ENCODE measurements at places on chromosomes 12 and 14. TPM values are rescaled to one million over a fixed set of nuclear protein-coding genes. Genes with fewer than 3 reads are reported as not detected.

DNA sequence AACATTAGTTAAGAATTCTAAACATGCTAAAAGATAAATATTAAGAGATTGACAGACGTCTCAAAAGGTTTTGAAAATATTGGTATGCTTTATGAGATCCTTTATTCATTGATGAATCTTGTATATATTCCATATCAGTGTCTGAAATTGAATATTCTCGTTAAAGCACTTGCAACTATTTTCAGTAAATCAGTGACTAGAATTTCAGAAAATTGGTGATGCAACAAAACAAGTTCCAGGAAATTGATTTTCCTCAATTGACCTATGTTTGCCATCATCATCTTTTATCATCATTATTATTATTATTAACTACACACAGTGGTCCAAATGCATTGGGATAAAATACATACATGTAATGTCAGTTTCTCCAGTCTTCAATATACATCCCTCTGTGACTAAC is 453.6 kb downstream of the CCER1 start:
- no peak for DNase-seq

DNA sequence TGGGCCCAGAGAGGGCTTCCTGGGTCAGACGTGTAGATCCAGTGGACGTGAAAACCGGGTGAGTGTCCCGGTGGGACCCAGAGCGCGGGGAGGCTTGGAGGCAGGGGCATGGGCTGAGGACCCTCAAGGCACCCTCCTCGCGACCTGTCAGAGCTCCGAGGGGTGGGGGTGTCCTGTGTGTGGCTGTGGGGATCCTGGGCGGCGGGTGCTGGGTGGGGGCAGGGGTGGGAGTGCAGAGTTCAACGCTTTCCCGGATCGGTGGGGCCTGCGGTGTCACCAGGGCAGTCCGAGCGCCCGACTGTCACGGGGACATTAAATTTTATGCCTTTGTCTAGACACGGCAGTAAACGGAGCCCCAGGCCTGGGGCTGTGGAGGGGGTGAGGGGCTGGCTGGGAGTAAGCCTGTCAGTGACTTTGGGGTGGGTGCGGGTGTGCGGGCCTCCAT is 1.0 kb downstream of the TMEM121 start:
- no peak for DNase-seq

- no peak for DNase-seq
These were observed 40.1 kb downstream of the WASHC3 start for GRCh38 chr12:102021540-102022246.

- DNase-seq = no peak
These were observed 28.1 kb upstream of the WNK1 start for GRCh38 chr12:724194-724855.

DNA sequence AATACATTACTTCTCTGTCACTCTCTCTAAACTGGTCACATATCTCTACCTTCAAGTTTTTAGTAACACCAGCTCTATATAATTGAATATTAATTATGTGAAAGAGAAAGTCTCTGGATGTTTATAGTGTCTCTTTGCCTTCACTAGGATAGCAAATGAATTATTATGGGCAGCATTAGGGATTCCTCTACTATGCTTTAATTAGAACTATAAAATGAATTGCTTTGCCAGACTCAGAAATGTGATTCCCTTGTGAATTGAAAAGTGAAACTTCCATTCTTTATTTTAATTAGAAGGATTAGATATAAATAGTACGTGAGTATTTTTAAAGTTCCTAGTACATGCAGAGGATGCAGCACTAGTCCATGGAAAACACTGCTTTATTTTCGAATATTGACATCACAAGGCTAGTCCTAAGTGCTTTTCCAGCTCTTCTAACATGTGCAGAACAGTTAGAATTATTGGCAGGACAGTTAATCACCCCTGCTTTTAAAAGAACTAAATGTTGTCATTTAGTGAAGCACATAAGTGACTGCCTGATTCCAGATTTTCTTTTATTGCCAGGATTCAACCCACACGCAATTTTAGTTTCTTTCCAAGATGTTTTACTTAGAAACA is 23.0 kb upstream of the REP15 start:
- no peak for DNase-seq

DNA sequence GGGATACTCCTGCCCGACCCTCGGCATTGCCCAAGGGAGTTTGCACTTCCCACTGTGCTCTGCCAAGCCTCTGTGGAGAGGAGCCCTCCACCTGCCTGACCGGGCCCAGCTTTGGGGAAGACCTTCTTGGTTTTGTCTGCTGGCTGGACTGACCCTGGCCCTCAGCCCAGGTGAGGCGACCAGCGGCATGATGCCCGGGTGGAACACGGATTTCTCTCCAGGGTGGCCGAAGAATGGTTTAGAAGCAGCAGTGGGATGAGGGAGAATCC is 15.6 kb downstream of the ZBTB42 start:
- DNase-seq = no peak

DNA sequence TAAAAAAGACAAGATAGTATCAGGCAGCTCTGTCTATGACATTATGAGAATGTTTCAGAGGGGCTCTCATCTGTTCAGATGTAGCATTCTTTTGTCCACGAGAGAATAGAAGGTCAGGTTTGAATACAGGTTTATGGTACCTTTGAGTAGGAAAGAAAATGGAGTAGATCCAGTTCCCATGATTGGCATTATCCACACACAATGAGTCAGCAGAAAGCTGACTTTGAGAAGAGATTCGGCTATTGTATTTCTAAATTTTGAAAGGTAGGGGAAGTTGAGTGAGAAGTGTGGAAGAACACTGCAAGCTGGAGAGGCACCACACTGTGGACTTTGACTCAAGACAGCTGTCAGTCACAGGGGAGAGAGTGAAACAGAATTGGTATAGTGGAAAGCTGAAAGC is 135.4 kb downstream of the SYT10 start:
- DNase-seq = no peak

DNA sequence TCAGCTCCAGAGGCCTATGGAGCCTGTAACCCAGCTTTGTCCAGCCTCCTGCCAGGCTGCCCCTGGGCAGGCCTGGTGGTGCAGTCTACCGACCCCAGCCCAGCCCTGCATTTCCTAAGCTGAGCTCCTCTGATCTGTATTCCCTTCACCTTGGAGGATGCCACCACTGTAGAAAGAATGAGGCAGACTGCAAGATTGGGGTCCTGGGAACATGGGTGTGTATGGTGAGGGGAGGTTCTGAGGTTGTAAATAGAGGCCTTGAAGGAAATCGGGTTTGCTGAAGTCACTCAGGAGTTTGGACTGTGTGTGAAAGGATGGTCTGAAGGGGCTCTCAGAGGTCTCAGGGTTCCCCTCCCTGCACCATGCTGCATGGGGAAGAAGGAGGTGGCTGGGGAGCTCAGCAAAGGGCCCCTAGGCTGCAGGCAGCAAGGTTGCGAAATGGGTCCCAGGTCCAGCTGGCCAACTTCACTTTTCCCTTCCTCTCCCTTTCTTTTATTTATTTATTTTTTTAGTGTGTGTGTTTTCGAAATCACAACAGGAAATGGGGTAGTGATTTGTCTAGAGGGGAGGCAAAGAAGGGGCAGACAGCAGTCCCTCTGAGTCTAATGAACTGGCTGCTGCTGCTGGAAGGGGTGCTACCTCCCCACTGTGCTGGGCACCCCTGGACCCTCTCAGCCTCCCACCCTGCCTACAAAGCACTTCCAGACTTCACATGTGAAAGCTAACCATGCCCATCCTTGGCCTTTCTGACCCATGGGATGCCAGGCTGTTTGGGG is 1.2 kb upstream of the LRP1-AS start:
- DNase-seq = no peak

DNA sequence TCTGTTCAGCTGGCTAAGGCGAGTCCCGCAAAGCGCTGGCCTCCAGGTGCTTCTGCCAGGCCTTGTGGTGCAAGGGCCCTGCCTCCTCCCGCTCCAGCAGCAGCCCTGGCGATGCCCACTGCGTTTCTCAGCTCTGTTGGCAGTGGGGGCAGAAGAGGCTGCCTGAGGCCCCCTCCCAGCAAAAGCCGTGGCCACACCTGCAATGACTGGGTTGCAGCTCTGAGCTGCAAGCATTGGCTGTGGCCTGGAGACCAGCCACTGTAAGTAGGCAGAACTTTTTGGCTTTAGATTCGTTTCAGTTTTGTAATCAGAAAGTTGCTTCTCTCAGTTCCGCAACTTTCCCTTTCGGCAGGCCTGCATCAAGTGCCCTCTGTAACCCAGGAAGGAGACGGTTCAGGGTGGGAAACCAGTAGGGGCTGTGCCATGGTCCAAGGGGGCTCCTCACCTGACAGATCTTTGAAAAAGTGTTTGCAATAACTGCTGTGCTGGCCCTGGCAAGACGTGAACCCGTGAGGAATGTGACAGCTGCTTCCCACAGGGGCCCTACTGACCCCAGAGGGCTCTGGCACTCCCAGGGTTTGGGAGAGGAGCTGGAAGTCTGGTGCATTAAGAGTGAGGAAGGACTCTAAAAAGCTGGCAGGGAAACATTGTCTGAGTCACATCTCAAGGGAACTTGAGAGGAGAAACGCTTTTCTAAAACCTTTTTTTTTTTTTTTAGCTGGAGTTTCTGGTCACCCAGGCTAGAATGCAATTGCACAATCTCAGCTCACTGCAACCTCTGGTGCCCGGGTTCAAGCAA is 54.5 kb upstream of the MAX start:
- peak; percentile 68 for DNase-seq

DNA sequence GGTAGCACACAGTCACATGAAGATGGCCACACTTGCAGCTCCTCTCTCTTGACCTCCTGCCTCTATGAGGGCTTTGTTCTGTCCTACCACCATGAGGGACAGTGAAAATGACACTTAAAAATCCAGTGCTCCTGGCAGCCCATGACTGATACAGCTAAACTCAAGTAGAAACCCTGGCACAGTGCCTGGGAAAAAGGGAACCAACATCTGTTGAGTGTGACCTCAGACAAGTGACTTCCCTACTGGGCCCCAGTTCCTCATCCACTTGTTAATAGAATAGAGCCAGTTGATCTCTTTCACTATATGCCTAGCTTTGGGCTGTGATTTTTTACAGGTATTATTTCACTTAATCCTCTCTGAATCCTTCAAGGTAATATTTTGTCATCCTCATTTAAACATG is 4.8 kb downstream of the GUCY2C start:
- no peak for DNase-seq

DNA sequence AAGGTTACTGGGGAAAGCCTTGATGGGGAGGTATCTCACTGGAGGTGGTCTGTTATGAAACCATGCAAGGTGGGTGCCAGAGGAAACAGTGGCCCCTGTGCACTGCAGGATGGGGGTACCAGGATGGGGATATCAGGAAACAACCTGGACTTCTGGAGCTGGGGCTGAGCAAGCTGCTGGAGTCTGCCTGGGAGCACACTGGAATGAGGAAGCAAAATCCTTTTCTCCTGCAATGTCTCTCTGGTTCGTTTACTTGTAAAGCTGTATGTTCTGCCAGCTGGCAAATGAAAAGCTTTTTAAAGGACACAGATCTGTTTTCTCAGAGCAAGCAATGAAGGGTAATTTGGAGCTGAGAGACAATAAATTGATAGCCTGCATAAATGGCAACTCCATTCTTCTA is 23.2 kb upstream of the SERPINA1 start:
- no peak for DNase-seq

DNA sequence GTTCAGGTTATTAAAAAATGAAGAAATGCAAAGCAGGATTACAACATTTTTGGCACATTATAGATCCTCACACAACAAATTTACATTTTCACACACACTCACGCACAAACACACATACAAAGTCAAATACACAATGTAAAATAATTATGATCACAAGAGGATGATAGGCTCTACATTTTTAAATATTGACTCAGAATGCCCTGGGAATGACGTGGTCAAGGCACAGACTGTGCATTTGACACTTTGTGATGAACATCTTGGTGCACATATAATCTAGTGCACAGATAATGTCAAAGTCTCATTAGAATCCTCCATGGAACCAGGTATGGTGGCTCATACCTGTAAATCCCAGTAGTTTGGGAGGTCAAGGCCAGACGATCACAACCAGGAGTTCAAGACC is 49.4 kb downstream of the DPF3 start:
- DNase-seq = no peak

GRCh38 chr14:78611796-78612571 is 441.8 kb downstream of the NRXN3 start:
- no peak for DNase-seq

- no peak for DNase-seq
These were observed 219.5 kb upstream of the OTX2 start for GRCh38 chr14:57029620-57030253.

GRCh38 chr14:104406831-104407230 is 172.7 kb upstream of the C14orf180 start:
- DNase-seq = no peak

DNA sequence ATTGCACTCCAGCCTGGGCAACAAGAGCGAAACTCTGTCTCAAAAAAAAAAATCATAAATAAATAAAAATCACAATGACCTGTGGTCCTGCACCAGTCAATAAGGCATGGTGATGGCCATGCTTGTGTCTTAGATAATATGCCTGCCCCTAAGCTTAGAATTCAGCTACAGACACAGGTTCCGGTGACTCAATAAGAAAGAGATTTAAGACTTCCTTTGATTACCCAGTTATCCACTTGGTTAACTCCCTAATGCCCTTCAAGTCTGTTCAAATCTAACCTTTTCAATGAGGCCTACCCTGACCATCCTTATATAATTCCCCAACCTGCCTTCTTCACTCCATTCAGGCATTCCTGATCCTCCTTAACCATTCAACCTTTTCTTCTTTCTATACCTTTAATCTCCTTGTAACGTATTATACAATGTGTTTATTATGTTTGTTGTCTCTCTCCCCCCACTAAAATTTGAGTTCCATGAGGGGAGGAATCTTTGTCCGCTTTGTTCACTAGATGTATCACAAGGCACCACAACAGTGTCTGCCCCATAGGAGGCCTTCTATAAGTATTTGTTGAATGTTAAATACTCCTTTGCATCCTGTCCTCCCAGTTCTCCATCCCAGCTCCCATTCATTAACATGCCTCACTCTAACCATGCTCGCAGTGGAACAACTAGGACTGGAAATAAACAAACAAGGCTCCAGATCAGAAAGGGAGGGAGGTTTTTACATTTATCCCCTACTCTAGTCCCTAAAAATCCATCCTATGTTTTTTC is 8.9 kb downstream of the MAP4K5 start:
- DNase-seq = no peak

GRCh38 chr12:116384691-116385485 is 107.4 kb upstream of the MED13L start:
- peak; percentile 9 for DNase-seq

DNA sequence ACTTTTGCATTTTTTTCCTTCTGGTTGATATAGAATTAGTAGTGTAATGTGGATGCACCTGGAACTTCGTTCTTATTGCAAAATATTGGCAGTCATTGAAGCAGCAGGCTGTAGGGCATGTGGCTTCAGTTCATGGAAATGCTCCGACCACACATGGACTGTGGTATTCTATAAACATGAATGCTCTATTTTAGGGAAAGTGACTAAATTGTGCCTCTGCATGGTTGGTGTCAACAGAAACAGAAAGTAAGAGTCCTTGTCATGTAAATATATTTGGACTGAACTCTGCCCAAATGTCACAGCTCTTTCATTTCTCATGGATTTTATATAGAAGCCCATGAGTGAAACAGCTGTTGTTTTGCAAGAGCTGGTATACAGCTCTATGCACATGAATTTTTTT is 917.0 kb downstream of the LRFN5 start:
- DNase-seq = no peak

GRCh38 chr14:32249371-32249770 is 46.3 kb upstream of the RNU6-8 start:
- no peak for DNase-seq

The PTPRB gene
- not detected for total RNA-seq

The ARMH4 gene
- total RNA-seq = not detected

The TPH2 gene
- not detected for total RNA-seq

The KIAA0586 gene
- 41.7 TPM for total RNA-seq

All from OCI-LY7 (cell line).